ENCODE measurements at places on chromosomes 1 and 21. TPM values are rescaled to one million over a fixed set of nuclear protein-coding genes. Genes with fewer than 3 reads are reported as not detected.

Gene FCRL2
- total RNA-seq: not detected

Gene IGSF9
- total RNA-seq: 0.06 TPM

Gene CFHR2
- total RNA-seq: not detected

Gene DHRS3
- total RNA-seq: 3.5 TPM

Gene RAD54L
- 25.7 TPM for total RNA-seq

Gene KIF17
- 0.10 TPM for total RNA-seq

Gene UMODL1
- 0.79 TPM for total RNA-seq

Gene PDPN
- not detected for total RNA-seq

Gene THEM5
- total RNA-seq: 0.25 TPM

Gene PROK1
- not detected for total RNA-seq

Gene TRAF3IP3
- total RNA-seq: not detected

GRCh38 chr1:24331961-24332673 is 13.0 kb downstream of the GRHL3 start:
- H3K27me3 ChIP-seq: peaks cover 19% of the 10 kb centered on the region
- no peak overlapping the region for H3K27ac ChIP-seq
- no peaks in the 10 kb centered on the region for H3K36me3 ChIP-seq

DNA sequence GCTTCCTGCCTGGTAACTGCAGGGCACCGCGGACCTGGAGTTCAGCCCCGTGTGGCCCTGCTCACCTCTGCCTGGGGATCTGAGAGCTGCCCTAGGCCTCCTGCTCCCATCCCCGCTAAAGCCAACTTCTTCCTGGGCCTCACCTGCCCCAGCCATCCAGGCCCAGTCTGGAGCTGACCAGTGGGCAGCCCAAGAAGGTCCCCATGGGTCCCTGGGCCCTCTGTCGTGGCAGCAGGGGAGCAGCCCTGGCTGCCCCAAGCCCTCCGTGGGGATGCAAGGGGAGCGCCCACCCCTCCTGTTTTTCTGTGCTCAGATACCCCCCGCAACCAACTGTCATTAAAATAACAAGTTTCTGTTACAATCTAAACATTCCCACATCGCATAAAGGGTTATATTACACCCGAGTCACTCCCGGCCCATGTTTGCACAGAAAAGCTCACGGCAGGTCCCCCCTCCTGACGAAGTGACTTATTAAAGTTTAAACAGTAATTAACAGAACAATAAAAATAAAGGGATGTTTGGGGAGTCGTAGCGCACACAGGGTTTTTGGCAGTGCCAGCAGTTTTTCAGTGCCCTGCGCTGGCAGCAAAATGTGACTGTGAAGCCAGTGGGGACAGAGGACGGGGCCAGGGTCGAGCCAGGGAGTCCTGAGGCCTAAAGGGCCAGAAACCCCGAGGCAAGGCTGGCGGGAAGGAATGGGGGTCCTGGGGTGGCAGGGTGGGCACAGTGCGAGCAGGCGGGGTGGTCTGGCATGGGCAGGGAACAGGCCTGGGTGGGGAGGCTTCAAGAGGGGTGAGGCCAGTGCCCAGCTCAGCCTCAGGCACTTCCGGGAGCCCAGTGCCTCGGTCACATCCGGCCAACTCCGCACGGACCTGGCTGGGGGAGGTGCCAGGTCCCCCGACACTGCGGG is 121.5 kb downstream of the CASZ1 start:
- peaks cover 37% of the 10 kb centered on the region for H3K4me1 ChIP-seq
- H3K36me3 ChIP-seq: no peaks in the 10 kb centered on the region
- no peak for DNase-seq
- no peak overlapping the region for H3K27ac ChIP-seq
- H3K27me3 ChIP-seq: peaks cover 9% of the 10 kb centered on the region

DNA sequence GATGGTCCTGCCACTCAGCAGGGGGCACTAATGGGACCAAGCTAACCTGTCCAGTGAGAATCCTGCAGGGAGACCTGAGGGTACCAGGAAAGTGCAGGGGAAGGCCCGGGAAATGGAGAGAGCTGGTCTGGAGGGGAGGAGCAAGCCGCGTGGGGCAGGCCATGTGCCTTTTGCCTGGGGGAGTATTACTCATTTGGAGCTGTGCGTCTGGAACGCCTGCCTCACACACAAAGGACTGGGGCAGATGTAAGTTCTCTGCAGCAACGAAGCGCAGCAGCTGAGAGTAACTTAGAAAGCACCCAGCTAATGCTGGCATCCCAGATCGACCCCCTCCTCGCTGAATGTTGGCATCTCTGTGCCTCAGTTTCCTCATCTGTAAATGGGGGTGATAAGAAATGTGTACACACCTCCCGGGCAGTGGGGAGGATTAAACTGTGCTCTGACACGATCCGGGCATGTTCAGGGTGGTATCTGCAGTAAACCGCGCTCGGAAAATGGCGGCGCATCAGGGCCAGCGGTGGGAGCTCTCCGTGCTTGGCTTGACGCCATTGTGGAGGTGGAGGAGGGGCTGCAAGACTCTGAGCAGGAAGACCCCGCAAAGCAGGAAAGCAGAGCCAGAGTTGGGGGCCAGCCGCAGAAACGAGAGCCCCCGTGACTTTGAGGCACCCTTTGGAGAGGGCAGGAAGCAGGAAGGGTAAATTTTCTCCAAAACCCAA is 212.5 kb downstream of the NPHP4 start:
- H3K36me3 ChIP-seq: 0 out of 2 replicates have a peak, but pooled peaks cover 2% of the 10 kb centered on the region
- peaks cover 10% of the 10 kb centered on the region for H3K27me3 ChIP-seq
- H3K27ac ChIP-seq: no peak overlapping the region
- DNase-seq: no peak
- no peaks in the 10 kb centered on the region for H3K4me1 ChIP-seq

DNA sequence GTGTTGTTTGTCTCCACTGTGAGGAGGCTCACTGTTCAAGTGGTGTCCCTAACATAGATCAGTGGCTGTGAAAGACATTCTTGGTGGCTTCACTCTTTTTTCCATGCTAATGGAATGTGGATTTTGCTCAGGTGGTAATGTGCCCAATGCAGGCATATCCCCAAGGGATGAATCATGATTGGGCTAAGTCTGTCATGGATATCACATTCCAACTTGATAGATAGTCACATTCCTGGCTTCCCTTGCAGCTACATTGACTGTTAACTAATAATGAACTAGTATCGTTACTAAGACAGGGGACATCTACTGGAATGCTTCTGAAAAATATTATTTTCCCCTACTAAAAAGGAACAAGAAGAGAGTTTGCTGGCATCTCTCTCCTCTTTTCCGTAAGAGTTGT is 86.3 kb upstream of the SOD1 start:
- H3K27me3 ChIP-seq: no peaks in the 10 kb centered on the region
- no peak overlapping the region for H3K27ac ChIP-seq
- H3K4me1 ChIP-seq: no peaks in the 10 kb centered on the region
- DNase-seq: no peak
- H3K4me3 ChIP-seq: no peak overlapping the region

- DNase-seq: no peak
- no peak overlapping the region for H3K27ac ChIP-seq
- no peaks in the 10 kb centered on the region for H3K36me3 ChIP-seq
- no peaks in the 10 kb centered on the region for H3K27me3 ChIP-seq
Observed at GRCh38 chr1:60825593-60825992, 256.8 kb upstream of the NFIA start.

DNA sequence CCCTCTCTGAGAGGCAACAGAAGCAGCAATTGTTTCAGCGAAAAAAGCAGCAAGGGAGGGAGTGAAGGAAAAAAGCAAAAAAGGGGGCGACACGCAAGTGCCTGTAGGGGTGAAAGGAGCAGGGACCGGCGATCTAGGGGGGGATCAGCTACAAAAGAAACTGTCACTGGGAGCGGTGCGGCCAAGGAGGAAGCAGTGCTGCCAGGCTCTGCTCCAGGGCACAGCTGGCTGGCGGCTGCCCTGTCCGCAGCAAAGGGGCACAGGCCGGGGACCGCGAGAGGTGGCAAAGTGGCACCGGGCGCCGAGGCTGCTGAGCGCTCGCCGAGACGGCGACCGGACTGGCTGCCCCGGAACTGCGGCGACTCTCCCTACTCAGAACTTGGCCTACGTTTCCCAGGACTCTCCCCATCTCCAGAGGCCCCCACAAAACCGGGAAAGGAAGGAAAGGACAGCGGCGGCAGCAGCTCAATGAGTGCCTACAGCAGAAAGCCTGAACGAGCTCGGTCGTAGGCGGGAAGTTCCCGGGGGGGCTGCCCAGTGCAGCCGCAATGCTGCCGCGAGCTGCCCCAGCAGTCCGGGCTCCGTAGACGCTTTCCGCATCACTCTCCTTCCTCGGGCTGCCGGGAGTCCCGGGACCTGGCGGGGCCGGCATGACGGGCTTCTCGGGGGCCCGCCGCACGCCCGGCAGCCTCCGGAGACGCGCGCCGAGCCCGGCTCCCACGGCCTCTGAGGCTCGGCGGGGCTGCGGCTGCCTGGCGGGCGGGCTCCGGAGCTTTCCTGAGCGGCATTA is 1.0 kb upstream of the CDKN2C start:
- H3K27ac ChIP-seq: peak overlapping the region; percentile 91
- no peaks in the 10 kb centered on the region for H3K27me3 ChIP-seq
- H3K4me1 ChIP-seq: peaks cover 5% of the 10 kb centered on the region
- H3K36me3 ChIP-seq: peaks cover 10% of the 10 kb centered on the region

DNA sequence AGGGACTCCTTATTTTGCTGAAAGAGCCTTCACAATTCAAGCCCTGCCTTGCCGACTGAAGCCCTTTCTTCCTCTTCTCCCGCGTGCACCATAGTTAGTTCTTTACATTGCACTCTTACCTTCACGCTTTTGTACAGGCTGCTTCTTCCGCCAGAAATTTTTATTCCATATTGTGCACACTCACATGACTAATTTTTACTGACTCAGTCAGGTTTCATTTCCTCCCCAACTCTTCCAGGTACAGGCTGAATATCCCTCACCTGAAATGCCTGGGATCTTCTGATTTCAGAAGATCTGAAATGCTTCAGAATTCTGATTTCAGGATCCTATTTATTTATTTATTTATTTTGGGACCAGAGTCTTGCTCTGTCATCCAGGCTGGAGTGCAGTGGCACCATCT is 172.8 kb downstream of the ZNF281 start:
- DNase-seq: no peak
- no peaks in the 10 kb centered on the region for H3K27me3 ChIP-seq
- H3K4me3 ChIP-seq: no peak overlapping the region
- H3K36me3 ChIP-seq: no peaks in the 10 kb centered on the region

DNA sequence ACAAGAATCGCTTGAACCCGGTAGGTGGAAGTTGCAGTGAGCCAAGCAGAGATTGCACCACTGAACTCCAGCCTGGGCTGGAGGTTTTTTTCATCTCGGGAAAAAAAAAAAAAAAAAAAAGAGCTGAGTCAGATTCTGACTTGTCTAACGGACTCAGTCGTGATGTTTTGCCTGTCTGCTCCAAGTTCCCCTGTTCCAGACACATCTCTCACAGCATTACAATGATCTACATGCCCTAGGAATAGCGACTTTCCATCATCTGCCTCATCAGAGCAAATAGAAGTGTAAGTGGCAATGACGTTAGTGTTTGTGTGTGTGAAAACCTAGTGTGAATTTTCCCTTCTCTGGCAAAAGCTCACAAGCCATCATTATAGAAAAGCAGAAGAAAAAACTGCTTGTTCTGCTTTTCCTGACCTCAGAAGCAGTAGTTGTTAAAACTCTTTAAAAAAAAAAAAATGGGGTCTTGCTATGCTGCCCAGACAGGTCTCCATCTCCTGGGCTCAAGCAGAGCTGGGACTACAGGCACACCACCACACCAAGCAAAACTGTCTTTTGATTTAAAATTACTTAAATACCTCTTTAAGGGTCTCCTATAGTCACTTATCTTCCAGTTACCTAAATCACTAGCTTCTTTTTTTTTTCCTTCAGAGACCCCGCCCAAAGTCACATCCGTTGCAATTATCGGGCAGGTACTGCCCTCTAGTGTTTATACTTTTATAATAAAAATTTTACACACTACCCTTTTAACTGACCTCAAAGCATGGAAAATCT is 37.3 kb downstream of the PLEKHO1 start:
- no peak overlapping the region for H3K27ac ChIP-seq
- H3K36me3 ChIP-seq: no peaks in the 10 kb centered on the region
- 0 out of 2 replicates have a peak, but pooled peaks cover 3% of the 10 kb centered on the region for H3K4me1 ChIP-seq
- no peak for DNase-seq

DNA sequence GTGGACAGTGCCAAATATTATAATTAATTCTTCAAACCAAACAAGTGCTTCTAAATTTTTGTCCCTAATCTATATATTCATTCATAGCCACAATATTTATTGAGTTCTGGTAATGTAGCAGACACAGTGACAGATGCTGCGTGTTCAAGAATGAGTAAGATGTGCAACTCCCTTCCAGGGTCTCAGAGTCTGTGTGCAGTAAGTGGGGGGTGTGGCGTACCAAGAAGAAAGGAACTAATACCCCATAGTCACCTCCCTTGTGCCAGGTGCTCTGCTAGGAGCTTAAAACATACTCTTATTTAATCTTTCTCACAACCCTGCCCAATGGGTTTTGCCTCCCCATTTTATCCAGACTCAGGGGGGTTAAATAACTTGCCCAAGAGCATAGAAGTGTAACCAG is 358.7 kb downstream of the BARHL2 start:
- H3K36me3 ChIP-seq: no peaks in the 10 kb centered on the region
- DNase-seq: no peak
- H3K27me3 ChIP-seq: no peaks in the 10 kb centered on the region
- no peak overlapping the region for H3K4me3 ChIP-seq
- H3K4me1 ChIP-seq: no peaks in the 10 kb centered on the region
- no peak overlapping the region for H3K27ac ChIP-seq

GRCh38 chr1:55280731-55281130 is 65.6 kb upstream of the USP24 start:
- peaks cover 9% of the 10 kb centered on the region for H3K4me1 ChIP-seq
- H3K27ac ChIP-seq: no peak overlapping the region
- H3K36me3 ChIP-seq: no peaks in the 10 kb centered on the region
- DNase-seq: no peak
- H3K27me3 ChIP-seq: no peaks in the 10 kb centered on the region
- no peak overlapping the region for H3K4me3 ChIP-seq

- peak within 1 kb of the TSS; percentile 11 for H3K27ac ChIP-seq
- peak within 1 kb of the TSS; percentile 84 for H3K4me3 ChIP-seq
- peak; percentile 86 for DNase-seq
- H3K27me3 ChIP-seq: no peaks in the 10 kb centered on the region
- no peaks in the 10 kb centered on the region for H3K4me1 ChIP-seq
Observed at GRCh38 chr1:52927212-52928014, at the start of gene SCP2. TSS of gene SCP2 (plus strand) at chr1:52927276. CDS start at chr1:52927397, 121 bp downstream.
